ENCODE measurements at places on chromosomes 13 and 19.

- no peak for DNase-seq
These were observed 6.1 kb upstream of the C13orf46 start for GRCh38 chr13:113979791-113980471.

- no peak for DNase-seq
These were observed 5.4 kb downstream of the TM9SF2 start for GRCh38 chr13:99506634-99507033.

DNA sequence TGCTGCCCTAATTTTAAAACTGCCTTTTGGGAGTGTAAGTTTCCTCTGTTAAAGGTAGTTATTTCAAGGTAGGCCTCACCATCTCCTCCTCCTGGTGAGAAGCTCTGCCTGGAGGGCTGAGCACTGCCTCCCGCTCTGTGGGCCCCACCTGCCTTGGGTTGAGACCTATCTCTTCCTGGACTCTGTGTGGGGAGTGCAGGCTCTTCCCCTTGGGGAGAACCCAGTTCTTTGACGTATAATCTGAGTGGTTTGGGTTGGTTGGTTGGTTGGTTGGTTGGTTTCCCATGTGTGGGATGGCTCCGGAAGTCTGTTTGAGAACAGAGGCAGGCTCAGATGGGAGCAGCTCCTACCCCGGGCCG lies 39.1 kb downstream of the ACTN4 start:
- no peak for DNase-seq

DNA sequence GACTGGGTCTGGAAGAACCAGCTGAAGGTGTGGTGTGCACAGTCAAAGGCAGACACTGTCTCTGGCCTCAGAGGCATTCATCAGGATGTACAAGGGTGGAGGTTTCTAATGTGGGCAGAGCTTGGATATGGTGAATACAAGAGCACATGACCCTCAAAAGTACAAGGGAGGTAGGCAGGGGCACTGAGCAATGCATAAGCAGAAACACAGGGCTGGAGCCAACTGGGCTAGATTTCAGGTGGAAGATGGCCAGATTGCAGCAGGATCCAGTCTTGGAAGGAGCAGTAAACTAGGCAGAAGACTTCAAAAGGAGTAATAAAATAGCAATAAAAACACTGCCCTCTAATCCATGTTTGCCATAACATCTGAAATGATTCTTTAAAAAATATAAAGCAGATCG lies 417.1 kb downstream of the OLFM4 start:
- DNase-seq: no peak

DNA sequence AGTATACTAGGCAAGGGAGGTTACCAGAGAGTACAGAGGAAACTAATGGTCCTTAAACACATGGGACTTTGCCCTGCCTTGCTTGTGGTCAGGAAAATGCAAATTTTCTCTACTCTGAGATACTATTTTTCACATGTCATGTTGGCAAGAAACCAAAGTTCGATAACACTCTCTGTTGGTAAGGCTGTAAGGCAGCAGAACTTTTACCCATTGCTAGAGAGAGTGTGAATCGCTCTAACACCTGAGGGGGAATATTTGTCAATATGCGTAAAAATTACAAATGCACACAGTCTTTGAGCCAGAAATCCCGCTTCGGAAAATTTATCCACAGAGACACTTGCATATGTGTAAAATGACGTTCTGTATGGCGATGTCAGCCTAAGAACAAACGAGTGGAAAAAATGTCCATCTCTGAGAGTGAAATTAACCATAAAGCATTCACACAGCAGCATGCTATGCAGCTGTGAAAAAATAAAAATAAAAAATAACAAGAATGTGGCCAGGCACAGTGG lies 9.5 kb upstream of the RFX1 start:
- no peak for DNase-seq

- DNase-seq: no peak
These were observed 47.5 kb downstream of the WASF3 start for GRCh38 chr13:26604784-26605545.

GRCh38 chr19:8017808-8018207 lies 12.4 kb upstream of the ELAVL1 start:
- peak; percentile 60 for DNase-seq

DNA sequence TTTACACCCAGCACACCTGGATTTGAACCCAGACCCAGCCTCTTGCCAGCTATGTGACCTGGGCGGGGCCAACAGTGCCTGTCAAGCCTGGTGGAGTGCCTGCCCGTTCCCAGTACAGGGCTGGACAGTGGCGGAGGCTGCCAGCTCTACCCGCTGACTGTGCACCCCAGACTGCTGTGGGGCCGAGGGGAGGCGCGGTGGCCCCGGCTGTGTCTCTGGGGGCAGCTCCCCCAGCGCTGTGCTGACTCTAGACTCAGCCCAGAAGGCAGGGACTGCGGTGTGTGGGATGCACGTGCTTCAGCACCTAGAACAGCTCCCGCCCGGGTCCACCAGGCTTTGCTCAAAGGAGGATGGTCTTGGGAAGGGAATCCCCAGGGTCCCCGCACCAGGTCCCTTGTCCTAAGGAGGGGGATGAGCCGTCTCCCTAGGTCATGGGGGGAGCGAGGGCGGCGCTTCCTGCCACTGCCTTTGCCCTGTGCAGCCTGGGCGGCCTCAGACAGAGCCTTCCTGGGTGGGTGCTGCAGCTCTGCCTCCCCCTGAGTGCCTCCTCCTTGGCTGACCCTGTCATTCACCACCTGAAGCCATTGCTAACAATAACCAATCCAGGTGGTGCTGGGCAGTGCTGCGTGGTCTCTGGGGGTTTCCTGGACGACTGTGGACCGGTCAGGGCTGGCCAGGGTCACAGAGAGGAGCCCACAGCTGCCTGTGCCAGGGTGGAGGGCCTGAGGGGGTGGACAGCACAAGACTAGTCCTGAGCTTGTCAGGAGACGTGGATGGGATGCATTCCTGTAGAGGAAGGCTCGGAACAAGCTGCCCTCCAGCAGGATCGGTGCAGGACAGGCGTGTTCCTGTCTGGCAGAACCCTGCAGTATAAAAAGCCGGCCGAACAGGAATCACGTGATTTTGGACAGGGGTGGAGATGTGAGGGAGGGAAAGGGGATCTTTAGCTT lies 18.6 kb downstream of the TMEM255B start:
- peak; percentile 92 for DNase-seq

- peak; percentile 36 for DNase-seq
These were observed 1442.9 kb downstream of the UQCRFS1 start for GRCh38 chr19:27770095-27770494.

DNA sequence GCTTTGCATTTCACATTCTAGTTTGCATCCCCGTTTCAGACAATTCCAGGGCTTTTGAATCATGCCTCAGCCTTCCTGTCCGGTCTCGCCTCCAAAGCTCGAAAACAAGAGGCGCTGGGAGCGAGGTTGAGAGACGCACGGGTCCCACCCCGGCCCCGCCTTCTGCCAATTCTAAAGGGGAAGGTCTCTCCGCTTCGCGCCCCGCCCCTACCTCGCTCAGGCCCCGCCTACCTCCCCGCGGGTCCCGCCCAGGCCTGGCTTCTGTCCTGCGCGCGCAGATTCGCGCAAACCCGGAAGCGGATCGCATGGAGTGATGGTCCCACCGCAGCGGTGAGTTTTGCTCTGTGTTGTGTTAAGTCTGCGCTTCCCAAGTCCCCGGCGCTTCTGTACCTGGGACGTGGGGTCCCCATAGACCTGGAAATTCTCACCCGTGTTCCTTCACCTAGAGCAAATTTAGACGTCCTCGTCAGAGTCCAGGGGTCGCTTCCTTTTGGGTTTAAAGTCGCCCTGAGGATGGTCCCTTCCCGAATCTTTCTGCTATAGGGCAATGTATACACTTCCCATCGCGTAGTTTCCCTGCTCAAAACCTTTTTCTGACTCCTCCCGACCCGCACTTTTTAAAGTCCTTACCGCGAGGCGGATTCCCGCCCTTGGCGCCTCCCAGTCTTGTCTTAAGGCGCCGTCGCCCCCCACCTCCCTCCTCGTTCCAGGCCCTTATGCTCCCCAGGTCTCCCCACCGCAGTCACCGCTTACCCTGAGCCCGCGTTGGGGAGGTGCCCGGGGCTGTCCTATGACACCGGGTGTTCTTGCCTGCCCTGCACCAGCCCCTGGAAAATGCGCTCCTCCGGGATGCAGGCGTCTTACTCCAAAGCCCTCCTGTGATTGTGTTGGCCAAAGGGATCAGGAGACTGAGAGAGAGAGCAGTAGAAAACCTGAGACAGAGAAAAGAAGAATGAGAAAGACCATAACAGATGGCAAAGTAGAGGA lies at the start of gene ZNF845:
ZNF845 (plus strand) TSS at position 287 of the 987 bp plus-strand sequence. CDS start 7,559 bp downstream, outside the sequence.
- peak; percentile 99 for DNase-seq

DNA sequence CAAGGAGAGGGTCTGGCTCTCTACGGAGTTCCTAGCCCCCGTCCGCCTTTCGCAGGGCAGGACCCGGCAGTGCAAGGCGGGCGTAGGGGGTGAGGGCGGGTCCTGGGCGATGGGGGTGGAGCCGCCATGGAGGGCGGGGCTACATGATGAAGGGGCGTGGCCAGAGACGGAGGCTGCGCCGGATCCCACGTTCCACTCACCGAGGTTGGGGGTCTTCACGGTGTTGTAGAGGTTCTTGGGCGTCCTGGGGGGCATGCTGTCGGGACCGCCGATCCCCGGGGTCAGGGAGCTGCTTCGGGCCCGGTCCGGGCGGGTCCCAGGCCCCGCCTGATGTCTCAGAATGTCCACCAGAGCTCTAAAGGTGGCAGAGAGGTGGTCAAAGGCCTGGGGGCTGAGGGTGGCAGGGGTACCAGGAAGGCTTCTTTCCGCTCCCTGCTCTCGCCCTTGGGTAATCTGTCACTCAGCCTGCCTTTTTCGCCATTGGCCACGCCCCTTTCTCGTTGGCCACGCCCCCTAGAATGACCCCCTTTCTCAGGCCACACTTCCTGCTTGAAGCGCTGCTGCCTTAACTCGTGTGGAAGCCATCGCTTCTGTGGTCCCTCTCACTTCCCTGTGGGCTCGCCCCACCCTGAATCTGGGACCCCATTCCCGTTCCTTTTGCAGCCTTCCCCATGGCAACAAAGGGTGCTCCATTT lies 2.5 kb downstream of the SHISA7 start:
- peak; percentile 91 for DNase-seq

GRCh38 chr13:93466502-93467036 lies 240.0 kb downstream of the GPC6 start:
- no peak for DNase-seq
